ENCODE measurements at places on chromosomes 16 and 17.

DNA sequence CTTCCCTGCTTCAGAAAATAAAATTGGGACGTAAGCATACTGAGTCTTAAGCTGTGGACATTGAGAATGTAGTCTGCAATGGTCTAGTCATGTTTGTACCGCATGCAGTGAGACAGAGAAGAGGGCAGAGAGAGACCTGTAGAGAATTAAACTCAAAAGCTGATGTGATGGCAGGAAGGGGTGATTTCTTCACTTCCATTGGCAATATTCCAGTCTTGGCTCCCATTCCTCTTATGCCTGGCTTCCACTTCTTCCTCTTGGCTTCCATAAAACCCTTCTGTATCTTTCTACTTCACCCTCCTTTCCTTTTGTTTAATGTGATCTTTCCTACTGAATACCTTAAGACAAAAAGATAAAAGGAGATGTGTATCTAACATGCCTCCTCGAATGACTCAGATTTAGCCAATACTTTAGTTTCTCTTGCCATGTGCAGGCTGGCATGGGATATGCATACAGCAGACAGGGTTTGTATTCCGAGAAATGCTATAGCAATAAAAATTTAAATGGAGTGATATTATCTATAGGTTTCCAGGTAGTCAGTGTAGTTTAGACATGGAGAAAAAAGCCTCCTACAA, 423.1 kb upstream of the DYNLRB2 start:
- DNase-seq, result no peak

DNA sequence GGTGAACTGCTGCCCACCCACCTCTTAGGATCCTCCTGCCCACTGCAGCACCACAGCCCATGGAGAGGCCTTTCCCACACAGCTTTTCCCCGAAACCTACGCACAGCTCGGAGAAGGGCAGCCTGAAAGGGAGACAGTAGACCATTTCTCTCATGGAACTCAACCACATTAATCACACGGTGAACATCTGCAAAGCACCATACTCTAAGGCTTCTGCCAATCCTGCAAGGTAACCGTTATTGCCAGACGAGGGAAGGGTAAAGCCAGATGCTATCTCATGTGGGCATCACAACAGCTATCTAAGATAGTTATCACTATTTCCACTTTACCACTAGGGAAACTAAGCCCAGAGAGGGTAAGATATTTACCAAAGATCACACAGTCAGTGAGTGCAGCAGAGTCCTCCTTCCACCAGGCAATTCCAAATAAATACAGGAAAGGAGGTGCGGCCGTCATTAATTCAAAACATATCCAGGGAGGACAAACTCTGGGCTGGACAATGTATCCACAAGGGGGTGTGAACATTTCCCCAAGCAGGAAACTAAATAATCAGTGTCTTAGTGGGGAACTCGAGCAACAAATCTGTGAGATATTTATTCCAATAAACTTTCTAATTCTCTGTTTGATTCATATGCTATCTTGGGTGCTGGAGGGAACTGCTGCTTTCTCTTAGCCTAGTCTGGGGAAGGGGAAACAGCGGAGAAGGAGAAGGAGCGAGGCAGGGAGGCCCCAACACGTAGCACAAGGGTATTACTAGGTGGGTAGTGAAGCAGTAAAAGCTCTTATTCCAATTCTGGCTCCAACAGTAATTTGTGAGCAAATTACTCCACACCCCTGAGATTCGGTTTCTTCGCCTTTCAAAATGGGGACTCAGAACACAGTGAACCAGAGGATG, 723 bp downstream of the TMEM186 start:
- DNase-seq, result no peak

GRCh38 chr17:37134050-37134449, 185.3 kb downstream of the AATF start:
- DNase-seq, result no peak

- DNase-seq, result peak; percentile 26
These were observed 28.7 kb downstream of the RPH3AL start for GRCh38 chr17:323721-324571.

GRCh38 chr17:67273900-67274299, 28.9 kb upstream of the HELZ start:
- no peak for DNase-seq

- no peak for DNase-seq
These were observed 15.6 kb downstream of the PDK2 start for GRCh38 chr17:50110591-50111349.

DNA sequence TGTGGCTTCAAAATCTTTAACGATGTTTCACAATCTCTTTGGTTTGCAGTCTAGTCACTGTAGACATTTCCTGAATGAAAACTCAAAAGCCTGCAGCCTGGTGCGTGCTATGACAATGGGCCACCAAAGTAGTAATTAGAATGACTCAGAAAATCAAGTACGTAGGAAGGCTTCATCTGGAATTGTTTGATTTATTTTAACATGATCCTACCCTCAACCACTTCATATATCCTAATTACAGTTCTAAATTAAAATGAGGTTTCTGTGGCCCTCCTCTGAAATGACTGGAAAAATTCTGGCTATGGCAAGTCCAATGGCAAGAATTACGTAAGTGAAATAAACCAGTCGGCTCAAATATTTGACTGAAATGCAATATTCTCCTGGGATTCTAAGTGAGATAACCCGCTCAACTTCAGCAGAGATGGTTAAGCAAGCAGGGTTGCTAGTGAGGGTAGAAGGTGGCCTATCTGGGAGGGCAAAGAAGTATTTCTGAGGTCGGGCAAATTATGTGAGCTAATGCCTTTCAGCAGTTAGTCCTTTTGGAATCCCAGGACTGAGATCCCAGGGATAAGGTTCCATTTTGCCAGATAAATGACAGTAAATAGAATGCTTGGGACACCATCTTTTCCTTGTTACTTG, 145.6 kb upstream of the MYOCD start:
- DNase-seq, result no peak

DNA sequence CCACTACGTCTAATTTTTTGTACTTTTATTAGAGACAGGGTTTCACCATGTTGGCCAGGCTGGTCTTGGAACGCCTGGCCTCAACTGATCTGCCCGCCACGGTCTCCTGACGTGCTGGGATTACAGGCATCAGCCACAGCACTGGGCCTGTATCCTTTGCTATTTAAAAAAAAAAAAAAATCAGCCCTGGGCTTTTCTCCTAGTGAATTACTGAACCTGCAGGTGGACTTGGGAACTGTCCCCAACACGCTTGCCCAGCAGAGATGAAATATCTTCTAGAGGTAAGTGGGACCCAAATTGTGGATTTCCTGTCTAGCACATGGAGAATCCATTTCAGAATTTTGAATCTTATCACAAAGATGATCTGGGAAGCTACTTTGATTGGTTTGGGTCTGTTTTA, 14.8 kb downstream of the CNOT1 start:
- no peak for DNase-seq

DNA sequence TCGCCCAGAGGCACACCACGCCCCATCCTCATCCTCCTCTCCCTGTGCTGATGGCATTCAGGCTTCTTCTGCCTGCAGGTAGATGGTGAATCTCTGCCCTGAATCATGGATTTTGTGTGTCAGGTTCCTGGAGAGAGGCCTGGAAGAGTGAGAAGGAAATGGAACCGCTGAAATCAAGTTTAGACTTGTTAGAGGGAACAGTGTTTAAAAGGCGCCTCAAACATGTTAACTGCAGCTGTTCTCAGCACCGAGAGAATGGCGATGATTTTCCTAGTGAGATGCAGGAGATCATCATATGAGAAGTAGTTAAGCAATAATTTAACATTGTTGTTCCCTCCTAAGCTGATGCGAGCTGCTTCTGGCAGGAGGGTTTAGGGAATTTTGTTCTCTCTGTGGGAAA, 744.4 kb upstream of the EEF2KMT start:
- no peak for DNase-seq

GRCh38 chr17:9676820-9677310, 31.5 kb downstream of the USP43 start:
- DNase-seq, result no peak

- DNase-seq, result peak; percentile 90
These were observed 2.3 kb downstream of the RPUSD1 start for GRCh38 chr16:785563-786535.

DNA sequence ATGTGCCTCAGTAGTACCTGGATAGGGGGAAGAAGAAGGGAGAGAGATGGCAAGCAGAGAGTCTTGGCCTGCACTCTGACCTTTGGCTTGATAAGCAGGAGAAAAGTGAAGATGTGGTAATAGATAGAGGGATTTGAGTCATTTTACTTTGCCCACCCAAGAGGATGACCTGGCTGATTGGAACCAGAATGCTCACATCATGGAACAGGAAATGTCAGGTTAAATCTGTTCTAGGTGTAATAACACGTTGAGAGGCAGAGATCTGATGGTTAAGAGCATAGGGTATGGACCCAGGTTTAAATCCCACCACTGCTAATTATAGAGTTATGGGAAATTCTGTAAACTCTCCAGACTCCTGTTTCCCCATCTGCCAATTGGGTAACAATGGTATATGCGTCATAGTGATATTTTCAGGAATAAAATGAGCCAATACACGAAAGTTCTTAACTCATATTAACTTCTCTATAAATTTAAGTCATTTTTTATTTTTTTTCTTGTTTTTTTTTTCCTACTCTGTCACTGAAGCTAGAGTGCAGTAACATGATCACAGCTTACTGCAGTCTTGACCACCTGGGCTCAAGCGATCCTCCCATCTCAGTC, 8.1 kb upstream of the CCL18 start:
- no peak for DNase-seq

GRCh38 chr16:85234310-85235204, 122.3 kb upstream of the CIBAR2 start:
- DNase-seq, result peak; percentile 97

GRCh38 chr16:81492311-81492761, 47.7 kb downstream of the CMIP start:
- no peak for DNase-seq

GRCh38 chr17:80882926-80883685, 108.5 kb upstream of the CHMP6 start:
- no peak for DNase-seq

DNA sequence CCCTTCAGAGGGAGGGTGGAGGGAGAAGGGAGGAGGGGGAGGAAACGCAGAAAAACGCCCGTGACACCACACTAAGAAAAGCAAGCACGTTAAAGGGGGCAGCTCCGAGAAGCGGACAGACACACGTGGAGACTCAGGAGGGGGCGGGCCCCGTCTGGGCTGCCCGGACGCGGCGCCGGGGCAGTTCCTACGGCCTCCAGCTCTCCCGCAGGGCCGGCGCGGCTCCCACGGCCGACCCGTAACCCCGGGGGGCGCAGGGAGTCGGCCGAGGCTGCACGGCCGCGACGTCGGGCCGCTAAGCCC, 362 bp downstream of the KLHDC4 start:
- no peak for DNase-seq

DNA sequence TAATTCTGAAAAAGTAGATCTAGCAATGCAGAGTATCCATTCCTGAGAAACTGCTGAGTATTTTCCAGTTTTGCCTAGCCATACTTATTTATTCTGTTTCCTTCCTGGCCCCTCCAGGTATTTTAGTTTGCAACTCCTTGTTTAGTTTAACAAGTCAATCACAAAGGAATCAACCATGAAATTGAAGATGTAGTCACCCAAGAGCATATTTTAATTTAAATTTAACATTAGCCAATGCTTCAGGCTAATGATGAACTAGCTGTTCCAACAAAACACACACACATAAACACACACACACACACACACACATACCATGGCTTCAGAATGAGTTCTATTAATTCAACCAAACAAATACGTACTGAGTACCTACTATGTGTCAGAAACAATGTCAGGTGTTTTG, 332.8 kb upstream of the ERCC4 start:
- DNase-seq, result no peak

DNA sequence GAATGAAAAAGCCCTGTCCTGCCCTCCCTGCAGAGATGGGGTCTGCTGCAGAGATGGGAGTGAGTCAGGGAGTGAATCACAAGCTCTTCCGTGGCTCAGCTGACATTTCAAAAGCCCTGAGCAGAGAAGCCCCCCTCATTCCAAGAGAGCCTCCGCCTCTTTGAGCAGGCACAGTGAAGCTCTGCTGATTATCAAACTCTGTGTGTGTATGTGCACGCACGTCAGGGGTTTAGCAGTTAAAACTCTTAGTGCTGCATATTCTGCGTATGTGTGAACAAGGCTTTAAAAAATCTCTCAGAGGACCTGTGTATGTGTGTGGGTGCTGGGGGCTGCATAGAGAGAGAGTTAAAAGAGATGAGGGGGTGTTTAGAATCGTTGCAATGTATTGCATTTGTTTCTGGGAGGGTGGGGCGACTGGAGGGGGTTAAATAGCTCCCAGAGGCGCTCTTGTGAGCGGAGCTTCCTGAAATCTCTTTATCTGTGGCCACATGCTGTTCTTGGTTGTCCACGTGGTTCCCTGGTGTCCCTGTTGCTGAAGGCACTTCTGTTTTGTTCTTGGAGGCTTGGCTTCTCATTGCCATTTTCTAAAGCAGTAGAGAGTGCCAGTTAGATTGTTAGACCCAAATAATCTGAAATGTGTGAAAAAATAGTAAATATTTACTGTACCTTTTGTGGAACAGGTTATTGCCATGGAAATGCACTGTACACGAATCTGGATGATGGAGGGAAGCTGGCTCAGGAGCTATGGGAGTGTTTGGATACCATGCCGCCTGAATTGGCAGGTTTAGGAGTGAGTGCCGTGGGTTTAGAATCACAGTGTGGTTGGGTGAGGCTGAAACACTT, 116.6 kb downstream of the PRKCB start:
- no peak for DNase-seq

DNA sequence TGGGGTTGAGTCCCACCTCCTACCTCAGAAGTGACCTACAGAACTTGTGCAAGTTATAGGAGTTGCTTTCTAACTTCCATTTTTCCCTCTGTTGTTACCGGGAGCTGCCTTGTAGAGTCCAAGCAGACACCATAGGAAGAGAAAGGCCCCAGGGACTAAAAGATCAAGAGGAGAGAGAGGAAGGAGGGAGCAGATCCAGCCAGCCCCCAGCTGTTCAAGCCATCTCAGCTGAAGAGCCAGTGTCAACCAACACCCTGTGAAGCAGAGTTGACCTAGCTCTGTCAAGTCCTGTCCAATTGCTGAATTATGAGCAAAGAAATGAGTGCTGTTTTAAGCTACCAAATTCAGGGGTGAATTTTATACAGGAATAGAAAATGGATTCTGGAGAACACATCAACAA, 34.9 kb upstream of the CACNG4 start:
- DNase-seq, result no peak

DNA sequence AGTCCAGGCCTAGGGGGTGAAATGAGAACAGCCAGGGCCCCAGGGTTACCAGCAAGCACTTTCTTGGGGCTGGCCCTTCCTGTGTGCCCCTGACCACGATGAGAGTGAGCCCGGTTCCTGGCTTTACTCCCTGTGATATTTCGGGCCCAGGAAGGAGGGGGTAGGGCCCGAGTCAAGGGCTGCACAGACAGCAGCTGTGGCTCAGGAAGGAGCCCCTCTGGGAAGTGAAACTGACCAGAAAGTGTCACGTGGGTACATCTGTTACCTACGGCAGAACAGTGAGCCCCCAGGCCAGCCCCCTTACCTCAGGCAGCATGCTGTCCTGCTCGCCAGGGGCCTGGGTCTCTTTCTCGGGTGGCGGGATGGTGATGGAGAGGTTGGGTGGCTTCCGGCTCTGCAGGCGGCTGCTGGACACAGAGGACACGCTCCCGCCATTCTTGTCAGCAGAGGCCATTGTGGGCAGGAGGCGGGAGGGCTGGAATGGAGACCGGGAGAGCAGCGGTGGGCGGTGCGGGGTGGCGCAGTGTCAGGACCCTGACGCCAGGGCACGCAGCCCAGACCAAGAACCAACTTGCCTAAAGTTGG, 13.8 kb downstream of the AANAT start:
- no peak for DNase-seq

Data from H9 (cell line).